ENCODE measurements at places on chromosomes 2 and 18.

- DNase-seq: no peak
Measured at GRCh38 chr2:1491751-1492150, 78.5 kb downstream of the TPO start.

- DNase-seq: no peak
Measured at GRCh38 chr2:45259547-45260160, 250.4 kb upstream of the SIX2 start.

GRCh38 chr2:20916604-20917286 is 93.8 kb upstream of the LDAH start:
- no peak for DNase-seq

DNA sequence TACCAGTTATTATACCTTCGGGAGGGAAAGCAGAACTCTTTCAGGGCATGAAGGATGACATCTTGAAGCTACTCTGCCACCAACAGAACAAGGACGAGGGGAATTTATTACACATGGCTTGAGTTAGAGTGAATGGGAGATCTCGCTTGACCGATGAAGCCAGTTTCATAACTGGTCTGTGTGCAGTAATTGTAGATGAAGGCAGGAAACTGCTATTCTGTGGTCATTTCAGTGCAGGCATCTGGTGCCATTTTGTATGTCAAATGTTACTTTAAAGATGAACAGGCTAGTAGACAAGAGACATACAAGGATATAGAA is 20.5 kb downstream of the GREB1 start:
- DNase-seq: no peak

GRCh38 chr2:171566057-171566456 is 43.8 kb downstream of the CYBRD1 start:
- no peak for DNase-seq

DNA sequence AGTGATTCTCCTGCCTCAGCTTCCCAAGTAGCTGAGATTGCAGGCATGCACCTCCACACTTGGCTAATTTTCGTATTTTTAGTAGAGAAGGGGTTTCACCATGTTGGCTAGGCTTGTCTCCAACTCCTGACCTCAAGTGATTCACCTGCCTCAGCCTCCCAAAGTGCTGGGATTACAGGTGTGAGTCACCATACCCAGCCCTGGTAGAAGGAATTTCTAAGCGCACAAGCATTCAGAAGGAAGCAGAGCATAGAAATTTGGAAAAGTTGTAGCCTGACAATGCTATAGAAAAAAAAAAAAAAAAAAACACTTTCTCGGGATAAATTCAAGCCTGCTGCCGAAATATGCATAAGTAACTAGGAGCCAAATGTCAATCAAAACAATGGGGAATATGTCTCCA is 249.4 kb downstream of the GRB14 start:
- DNase-seq: no peak

GRCh38 chr2:172472446-172473033 is 45.2 kb downstream of the ITGA6 start:
- DNase-seq: no peak

DNA sequence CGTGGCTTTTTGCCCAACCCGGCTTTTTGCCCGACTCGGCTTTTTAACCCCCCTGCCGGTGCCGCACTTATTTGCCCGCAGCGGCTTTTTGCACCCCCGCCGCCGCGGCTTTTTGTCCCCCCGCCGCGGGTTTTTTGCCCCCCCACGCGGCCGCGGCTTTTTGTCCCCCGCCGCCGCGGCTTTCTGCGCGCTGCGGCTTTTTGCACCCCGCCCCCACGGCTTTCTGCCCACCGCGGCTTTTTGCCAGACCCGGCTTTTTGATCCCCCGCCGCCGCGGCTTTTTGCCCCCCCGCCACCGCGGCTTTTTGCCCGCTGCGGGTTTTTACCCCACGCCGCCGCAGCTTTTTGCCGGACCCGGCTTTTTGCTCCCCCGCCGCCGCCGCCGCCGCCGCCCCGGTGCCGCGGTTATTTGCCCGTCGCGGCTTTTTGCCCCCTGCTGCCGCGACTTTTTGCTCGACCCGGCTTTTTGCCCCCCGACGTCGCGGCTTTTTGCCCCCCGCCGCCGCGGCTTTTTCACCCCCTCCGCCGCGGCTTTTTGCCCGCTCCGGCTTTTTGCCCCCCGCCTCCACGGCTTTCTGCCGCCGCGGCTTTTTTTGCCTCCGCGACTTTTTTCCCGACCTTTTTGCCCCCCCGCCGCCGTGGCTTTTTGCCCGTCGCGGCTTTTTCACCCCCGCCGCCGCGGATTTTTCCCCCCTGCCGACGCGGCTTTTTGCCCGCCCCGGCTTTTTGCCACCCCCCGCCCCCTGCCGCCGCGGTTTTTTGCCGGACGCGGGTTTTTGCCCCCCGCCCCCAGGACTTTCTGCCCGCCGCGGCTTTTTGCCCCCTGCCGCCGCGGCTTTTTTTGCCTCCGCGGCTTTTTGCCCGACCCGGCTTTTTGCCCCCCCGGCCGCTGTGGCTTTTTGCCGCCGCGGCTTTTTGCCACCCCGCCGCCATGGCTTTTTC is 2786.5 kb downstream of the RPIA start:
- peak; percentile 34 for DNase-seq

- DNase-seq: peak; percentile 99
Measured at GRCh38 chr2:9630736-9631552, at the start of gene YWHAQ. Gene YWHAQ (minus strand): TSS chr2:9630997. CDS start chr2:9630452, 545 bp downstream.

GRCh38 chr2:204341887-204342276 is 203.4 kb upstream of the PARD3B start:
- no peak for DNase-seq

DNA sequence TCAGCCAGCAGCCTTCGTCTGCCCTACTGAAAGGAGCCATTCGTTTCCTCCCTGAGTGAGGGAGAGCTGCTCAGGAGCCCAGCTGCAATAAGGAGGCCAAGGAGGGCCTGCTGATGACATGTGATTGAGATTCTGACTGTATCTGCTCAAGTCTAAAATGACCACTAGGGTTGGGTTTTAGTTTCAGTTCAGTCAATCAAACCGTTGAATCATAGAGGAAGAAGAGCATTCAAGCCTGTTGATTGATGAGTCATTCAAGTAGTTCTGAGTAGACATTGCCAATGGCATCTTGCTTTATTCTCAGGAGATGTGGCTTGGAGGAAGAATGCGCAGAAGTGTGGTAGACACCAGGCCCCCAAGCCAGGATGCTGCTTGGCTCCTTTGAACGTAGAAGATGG is 19.9 kb upstream of the BCL2L11 start:
- DNase-seq: peak; percentile 7

- no peak for DNase-seq
Measured at GRCh38 chr18:75408554-75409506, 18.7 kb downstream of the SMIM21 start.

- no peak for DNase-seq
Measured at GRCh38 chr2:122707224-122707824, 951.9 kb downstream of the TSN start.

GRCh38 chr2:160534996-160535395 is 41.4 kb upstream of the RBMS1 start:
- no peak for DNase-seq

DNA sequence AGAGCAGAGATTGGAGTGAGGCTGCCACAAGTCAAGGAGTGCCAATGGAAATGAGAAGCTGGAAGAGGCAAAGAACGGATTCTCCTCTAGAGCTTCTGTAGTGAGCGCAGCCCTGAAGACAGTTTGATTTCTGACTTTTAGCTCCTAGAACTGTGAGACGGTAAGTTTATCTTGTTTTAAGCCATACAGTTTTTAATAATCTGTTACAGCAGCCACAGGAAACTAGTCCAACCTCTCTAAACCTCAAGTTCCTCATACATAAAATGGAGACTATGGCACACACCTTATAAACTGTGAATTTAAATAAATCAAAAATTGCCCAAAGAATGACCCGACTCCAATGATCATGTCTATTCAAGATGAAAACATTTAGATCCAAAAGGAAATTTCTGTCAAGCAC is 596.5 kb downstream of the BCL11A start:
- DNase-seq: no peak
